Stimulated activated CD4-positive, alpha-beta T cell treated with anti-CD3 and anti-CD28 coated beads, Interleukin-15, amount 100 ng/mL, for 1 hour (primary cell): ENCODE measurements at places on chromosomes 3 and 15.
A peak's percentile ranks its signal among the peaks of the same experiment; 100 is the strongest.

- no peak for DNase-seq
These were observed 145.5 kb upstream of the UMPS start for GRCh38 chr3:124584552-124585391.

GRCh38 chr3:87267953-87268645 is 8.3 kb downstream of the POU1F1 start:
- no peak for DNase-seq

DNA sequence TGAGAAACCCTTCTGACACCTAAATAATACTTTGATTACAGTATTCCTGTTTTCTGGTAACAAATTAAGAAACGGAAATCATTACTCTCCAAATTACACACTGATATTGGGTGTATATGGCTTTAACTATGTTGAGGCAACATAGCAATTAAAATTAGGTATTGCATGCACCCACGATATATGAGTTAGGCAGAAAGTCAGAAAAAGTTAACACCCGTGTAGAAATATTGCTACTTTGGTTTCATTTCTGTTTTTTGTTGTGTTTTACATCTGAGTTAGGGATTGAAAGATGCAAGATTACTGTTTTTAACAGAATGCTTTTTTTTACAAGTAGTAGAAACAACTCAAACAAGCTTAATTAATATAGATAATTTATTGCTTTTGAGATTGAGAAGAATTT is 327.8 kb downstream of the GBE1 start:
- DNase-seq: no peak

- DNase-seq: no peak
These were observed 2.3 kb upstream of the EDEM1 start for GRCh38 chr3:5185093-5185673.

DNA sequence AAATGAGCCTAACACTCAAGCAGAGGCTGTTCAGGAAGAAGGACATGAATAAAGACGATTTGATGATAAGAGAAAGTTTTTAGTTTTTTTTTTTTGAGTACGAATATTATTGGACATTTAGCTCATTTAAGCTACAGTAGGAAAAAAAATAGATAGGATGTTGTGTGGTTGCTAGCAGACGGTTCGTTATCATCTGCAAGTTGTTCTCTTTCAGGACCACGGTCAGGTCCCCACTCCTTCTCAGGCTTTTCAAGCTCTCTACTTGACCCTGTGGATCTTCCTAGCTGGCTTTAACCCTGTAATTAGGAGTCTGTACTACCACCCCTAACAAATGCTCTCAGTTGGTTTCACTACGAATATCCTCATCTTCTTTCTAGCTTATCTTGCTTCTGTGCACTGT is 1.1 kb downstream of the KCNH8 start:
- no peak for DNase-seq

- no peak for DNase-seq
These were observed 13.9 kb downstream of the EOGT start for GRCh38 chr3:68999605-69000004.

DNA sequence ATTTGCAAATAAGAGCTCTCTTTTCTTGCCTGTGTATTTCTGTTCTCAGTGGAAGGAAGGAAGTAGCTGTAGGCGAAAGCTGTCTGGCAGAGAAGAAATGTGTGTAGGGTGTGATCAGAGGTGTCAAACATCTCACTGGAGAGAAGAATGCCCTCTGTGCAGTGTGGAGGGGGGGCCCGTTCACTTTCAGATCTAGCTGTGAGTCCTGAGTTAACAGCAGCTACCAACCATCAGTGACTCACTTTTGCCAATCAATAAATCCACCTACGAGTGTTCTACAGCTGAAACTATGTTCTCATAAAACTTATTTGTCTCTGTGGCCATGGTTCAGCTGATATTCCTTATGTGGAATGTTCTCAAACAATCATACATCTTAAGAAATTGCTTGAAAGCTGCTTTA is 103.7 kb downstream of the FRMD4B start:
- DNase-seq: peak; percentile 4

- peak; percentile 16 for DNase-seq
These were observed 21.4 kb downstream of the ROPN1B start for GRCh38 chr3:125990253-125990970.

- no peak for DNase-seq
These were observed 4.1 kb downstream of the GALNT15 start for GRCh38 chr3:16178628-16178988.

- no peak for DNase-seq
These were observed 16.9 kb upstream of the RAB7A start for GRCh38 chr3:128709038-128709437.

- no peak for DNase-seq
These were observed 30.7 kb upstream of the TNIK start for GRCh38 chr3:171490901-171491300.

DNA sequence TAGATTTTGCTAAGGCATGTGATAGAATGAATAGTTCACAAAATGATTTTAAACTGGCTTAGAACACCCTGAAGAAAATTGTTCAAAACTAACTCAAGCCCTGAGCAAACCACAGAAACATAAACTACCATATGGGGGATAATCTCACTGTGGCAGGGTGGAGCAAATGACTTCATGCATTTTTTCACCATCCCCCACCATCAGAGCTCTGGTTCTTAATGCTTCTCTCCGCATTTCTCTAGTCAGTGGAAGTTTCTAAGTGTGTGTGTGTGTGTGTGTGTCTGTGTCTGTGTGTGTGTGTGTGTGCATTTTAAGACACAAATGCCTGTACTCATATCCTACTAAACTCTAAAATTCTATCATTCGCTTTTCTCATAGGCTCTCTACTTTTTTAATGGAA is 107.1 kb upstream of the PHLDB2 start:
- no peak for DNase-seq
